Activated CD8-positive, alpha-beta memory T cell treated with anti-CD3 and anti-CD28 coated beads for 4 hours (primary cell): ENCODE measurements at places on chromosomes 1 and 21.

DNA sequence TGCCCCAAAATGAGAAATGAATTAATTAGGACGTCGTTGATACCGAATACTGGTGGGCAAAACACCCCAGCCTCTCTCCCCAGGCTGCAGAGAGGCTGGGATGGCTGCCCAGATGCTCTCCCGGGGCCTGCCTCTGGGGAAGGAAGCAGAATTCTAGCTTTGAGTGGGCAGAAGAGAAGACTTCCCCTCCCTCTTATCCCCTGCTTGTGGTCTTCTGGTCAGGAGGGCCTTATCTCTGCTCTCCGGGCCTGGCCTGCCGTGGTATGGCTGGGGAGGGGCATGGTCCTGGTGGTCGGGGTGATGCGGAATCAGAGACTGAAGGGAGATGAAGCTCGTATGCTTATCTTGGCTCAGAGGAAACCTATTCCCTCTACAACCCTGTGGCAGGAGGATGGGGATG is 9.8 kb upstream of the CSF3R start:
- DNase-seq, result no peak

GRCh38 chr1:112603541-112603940 is 15.4 kb downstream of the ST7L start:
- no peak for DNase-seq

DNA sequence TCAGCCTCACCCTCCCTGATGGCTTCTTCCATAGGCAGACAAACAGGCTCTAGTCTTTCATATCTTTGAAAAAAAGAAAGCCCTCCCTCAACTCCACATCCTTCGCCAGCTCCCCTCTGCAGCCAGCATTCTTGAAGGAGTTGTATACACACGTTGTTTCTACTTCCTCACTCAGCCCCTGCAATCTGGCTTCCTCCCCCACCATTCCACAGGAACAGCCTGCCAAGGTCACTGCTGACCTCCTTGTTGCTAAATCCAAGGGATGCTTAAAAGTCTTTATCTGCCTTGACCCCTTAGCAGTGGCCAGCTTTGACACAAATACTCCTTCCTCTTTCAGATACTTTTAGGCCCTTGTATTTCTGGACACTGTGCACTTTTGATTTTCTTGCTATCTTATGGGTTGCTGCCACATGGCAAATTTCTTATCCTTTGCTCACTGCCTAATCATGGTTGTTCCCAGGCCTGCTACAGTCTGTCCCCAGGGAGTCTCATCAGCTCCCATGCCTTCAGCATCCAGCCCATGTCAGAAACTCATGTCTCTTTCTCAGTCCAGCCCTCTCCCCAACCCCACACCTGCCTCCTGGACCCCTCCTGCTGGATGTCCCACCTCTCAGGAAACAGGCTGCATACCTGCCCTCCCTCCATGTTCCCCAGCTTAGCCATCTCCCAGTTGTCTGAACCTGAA is 8.3 kb downstream of the FAM229A start:
- DNase-seq, result no peak

DNA sequence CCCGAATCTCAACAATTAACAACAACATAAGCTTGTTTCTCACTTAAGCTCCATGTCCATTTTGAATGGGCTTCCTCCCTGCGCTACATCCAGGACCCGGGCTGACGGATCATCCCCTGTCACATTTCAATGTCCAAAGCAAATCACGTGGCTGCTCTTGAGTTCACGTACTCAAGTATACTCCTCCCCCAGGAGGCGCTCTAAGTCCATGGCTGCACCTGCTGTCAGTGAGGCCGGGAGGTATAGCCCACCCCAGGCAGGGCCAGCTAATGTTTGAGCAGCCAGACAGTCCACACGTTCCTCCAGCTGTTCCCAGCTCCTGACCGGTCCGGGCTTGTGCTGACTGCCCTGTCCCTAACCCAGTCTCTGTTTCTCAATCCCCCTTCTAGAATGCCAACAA is 220.8 kb downstream of the SLC35F3 start:
- no peak for DNase-seq

DNA sequence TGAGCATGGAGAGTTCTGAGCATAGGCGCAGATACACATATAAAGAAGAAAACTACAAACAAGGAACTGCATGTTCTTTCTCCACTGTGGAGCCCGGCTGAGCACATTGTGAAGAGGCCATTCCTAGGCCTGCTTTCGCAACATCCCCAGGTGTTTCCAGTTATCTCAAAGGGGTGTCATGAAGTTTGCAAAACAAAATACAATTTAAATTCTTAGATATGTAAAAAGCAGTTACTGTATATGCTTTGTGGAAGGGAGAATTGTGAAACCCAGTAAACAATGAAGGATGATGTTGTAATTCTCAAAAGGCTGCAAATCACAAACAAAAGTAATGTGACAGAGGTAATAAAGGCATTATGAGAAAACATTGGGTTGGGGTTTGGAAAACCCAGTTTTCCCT is 98.6 kb upstream of the ZNF644 start:
- DNase-seq, result no peak

GRCh38 chr1:39859859-39860812 is 23.2 kb downstream of the TRIT1 start:
- DNase-seq, result no peak

DNA sequence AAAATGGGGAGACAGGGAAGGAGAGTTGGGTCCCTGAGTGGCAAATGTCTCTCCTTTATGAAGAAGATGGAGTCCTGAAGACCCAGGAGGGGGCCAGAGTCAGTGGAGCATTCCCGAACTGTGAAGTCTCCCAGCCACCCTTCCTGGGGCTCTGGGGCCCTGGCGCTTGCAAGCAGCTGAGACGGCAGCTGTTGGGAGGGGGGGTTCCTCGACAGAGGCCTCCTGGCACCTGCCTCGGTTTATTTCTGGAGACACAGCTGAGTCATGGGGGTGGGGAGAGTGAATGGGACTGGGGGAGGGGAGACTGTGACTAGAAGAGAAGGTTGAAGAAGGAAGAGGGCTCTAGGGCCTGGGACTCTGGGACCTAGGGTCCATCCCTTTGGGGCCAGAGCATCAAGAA is 14.0 kb downstream of the NES start:
- no peak for DNase-seq

DNA sequence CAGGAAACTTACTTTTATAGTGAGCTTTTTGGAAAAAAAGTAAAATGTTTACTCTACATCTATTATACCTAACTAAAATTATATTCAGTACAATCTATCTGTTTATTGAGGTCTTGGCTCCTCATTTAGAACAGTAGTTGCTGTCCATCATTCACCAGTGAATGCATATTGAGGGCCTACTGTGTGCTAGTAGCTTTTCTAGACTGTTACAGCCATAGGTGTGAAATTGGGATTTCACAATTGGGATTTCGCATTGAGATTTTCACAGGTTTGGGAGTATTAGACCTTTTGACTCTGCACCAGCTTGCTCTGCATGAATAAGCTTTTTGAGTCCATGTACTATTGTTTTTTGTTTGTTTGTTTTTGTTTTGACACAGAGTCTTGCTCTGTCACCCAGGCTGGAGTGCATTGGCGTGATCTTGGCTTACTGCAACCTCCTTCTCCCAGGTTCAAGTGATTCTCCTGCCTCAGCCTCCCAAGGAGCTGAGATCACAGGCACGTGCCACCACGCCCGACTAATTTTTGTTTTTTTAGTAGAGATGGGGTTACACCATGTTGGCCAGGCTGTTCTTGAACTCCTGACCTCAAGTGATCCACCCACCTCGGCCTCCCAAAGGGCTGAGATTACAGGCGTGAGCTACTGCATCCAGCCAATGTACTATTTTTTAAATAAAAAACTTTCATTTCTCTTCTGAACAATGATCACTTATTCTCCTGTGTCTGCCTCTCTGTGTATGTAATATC is 47.2 kb upstream of the ERRFI1 start:
- DNase-seq, result no peak

DNA sequence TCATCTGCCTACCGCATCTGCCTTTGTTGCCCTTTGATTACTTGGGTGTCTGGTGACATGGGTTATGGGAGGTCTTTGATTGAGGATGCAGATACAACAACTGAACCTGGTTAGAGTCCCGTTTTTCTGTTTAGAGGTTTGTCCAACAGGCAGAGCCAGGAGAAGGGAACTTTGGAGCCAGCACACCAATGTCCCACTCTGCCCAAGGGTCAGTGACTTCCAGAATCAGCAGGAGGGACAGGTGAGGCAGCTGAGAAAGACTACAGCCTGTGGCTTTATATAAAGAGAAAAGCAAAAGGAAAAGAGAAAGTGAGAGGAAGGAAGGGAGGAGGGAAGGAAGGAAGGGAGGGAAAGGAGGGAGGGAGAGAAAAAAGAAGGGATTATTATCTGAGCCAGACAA is 101.5 kb upstream of the ZNF644 start:
- DNase-seq, result no peak

DNA sequence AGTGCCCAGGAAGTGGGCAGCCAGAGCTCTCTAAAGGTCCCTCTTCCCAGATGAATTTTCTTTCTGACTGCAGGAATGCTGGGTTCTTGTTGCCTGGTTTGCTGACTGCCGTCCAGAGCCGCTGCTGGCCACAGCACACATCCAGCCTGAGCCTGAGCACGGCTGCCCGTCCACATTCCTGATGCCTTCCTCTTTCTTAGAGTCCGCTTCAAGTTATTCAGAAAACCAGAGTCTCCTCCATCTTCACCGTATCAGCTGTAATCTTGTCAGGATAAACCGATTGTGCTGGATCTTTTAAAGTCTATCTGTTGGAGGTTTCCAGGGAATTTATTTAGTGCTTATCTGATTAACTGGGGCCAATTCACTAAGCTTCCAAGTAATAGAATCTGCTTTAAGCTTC is 84.8 kb upstream of the BCAR3 start:
- DNase-seq, result no peak

- no peak for DNase-seq
These were observed 66.4 kb upstream of the PDE9A start for GRCh38 chr21:42587036-42587435.

DNA sequence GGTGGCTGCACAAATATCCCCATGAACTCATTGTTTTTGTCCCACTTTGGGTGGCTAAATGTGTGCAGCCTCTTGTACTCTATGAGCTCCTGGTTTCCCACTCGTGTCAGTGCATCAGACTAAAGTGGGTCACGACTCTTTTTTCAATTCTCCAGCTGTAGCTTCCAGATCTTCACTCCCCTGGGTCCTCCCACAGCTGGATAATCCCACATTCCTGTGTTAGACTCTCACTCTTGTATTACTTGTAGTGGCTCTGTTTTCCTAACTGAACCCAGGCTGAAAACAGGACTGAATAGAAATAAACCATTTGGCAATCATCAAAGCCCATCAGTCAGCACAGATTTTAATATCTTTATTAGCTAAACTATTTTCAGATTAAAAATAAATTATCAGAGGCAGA is 60.4 kb downstream of the UBE2U start:
- DNase-seq, result no peak

- no peak for DNase-seq
These were observed 37.1 kb upstream of the USP25 start for GRCh38 chr21:15692711-15693110.

GRCh38 chr1:204128964-204129896 is 22.6 kb downstream of the ETNK2 start:
- DNase-seq, result no peak

DNA sequence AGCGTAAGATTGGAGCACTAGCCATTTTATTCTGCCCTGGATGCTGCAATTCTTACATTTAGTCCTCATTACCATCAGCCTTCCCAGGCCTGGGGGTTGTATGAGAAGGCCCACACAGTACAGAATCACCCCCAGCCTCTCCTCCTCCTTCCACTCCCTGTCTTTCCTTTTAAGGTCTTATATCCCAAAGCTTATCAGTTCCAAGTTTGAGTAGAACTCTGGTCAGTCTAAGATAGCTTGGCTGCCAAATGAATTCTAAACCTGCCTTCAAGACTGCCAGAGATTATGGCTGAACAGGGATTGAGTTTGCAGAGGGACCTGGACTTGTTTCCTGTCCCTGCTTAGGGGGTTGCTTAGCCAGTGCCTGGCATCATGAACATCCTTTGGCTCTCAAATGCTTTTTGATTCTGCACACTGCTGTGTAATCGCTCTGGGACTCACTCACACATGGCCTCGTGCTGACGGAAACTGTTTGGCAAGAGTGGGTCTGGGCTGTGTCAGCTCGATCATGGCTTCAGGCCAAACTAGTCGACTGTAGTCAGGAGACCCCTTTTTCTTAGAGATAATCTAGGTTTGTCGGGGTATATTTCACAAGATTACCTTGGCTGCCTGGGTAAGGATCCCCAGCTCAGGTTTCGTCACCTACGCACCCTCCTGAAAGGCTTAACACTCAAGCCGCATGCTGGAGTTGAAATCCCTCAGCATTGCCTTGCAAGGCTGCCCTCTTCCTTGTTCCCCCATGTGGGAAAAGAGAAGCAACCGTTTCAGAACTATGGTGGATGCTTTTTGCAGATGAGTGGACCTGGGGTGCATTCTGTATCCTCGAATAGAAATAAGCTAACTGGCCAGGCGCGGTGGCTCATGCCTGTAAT is 252.6 kb downstream of the NFIA start:
- DNase-seq, result no peak
